AG08396 (cell line): ENCODE measurements at places on chromosomes 2 and 18.

DNA sequence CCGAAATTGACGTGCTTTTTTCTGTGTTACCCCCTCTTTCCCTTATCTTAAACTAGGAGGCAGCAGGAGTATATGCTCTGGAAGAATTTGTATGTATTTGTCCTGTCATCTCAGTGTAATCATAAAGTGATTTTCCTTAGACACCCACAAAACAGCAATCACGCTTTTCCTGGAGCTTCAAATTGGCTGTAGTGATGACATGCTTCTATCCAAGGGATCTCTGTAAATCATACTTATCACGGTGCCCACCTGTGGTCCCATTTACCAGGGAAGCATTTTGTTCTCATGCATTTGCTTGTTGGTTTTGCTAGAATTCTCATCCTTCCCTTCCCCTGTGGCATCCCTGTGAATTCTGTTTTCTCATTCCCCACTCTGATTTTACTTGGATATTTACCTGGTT lies 220.8 kb upstream of the THUMPD2 start:
- DNase-seq, result no peak

GRCh38 chr2:31429759-31430438 lies 15.4 kb upstream of the XDH start:
- DNase-seq, result no peak

DNA sequence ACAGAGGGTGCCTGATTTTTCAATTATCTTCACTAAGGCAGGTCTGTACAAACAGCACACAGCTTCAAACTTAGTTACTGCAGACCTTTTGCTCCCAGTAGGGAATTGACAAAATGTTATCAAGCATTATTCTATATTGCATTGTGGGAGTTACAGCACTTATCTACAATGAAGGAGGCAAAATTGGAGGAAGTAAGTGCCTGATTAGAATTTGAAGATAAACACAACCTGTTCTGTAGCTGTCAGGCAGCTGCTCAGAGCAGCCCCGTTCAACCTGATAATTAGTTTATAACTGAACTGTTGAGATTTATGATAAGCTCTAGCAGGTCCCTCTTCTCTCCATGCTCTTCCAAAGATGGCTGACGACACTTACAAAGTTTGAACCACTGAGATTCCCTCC lies 364.4 kb upstream of the CYRIA start:
- DNase-seq, result no peak

- no peak for DNase-seq
Measured at GRCh38 chr2:43438342-43438741, 157.5 kb downstream of the THADA start.

DNA sequence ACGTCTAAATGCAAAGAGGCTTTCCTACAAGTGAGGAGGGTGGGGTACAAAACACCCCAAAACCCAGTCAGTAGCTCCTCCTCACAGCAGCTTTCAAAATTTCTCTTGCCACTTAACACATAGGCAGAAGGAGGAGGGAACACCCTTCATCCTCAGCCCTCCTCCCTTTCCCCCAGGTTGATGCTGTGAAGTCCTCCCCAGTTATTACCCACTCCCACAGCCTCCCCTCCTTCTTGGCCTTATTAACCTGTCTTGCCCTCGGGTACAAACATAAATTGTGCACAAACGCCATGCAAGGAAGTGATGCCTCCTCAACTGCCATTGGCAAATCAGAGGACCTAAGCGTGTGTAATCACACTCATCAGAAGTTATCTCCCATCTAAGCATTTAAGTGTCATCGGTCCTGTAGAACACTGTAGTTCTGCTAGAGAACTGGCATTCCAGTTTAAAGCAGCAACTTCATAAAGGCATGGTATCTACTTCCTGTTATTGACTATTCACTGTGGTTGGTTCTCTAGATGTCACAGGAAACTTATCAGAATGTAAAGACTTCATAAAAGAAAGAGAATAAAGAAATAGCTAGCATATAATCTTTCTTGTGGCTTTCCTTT lies at the start of gene DSC1:
DSC1 (minus strand) TSS at position 32 of the 611 bp plus-strand sequence. CDS start 262 bp downstream, outside the sequence.
- no peak for DNase-seq

DNA sequence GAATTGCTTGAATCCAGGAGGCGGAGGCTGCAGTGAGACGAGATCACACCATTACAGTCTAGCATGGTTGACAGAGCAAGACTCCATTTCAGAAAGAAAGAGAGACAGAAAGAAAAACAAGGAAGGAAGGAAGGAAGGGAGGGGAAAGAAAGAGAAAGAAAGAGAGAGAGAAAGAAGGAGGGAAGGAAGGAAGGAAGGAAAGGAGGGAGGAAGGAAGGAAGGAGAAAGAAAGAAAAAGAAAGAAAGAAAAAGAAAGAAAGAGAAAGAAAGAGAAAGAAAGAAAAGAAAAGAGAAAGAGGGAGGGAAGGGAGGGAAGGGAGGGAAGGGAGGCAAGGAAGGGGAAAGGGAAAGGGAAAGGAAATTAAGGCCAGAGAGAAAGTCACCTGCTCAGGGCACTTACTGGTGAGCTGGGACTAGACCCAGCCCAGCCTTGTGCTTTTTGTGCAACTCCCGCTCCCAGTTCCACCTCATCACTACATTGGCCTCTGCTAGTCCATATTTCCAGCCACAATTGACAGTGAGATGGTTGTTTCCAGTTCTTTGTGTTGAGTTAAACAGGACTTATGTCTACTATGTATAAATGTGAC lies 35.7 kb downstream of the MOGAT1 start:
- DNase-seq, result no peak

- no peak for DNase-seq
Measured at GRCh38 chr2:192437653-192438052, 242.9 kb upstream of the TMEFF2 start.

DNA sequence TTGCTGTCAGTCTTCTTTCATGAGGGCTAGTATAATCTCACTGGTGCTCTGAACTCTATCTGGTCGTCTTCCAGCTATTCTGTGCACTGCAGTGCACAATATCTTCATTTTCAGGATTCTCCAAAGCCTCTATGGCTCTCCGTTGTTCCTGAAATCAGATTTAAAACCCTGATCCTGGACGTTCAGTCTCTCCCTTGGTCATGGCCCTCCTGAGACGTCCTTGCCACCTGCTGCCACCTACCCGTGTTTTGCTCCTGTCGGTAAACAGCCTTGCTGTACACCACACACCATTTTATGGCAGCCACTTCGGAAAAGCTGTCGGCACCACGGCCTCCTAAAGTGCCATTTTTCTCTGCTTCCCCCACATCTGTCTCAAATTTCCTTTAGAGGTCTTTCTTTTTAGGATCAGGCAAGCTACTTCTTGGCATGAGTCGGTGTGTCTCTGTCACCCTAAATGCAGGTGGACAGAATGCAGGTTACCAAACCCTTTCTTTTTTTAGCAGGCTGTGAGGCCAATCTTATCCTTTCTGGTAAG lies 170.0 kb downstream of the HRH4 start:
- DNase-seq, result no peak

GRCh38 chr2:209560911-209561310 lies 137.1 kb downstream of the MAP2 start:
- DNase-seq, result no peak

- DNase-seq, result peak; percentile 30
Measured at GRCh38 chr2:86078774-86079545, 26.7 kb downstream of the POLR1A start.

DNA sequence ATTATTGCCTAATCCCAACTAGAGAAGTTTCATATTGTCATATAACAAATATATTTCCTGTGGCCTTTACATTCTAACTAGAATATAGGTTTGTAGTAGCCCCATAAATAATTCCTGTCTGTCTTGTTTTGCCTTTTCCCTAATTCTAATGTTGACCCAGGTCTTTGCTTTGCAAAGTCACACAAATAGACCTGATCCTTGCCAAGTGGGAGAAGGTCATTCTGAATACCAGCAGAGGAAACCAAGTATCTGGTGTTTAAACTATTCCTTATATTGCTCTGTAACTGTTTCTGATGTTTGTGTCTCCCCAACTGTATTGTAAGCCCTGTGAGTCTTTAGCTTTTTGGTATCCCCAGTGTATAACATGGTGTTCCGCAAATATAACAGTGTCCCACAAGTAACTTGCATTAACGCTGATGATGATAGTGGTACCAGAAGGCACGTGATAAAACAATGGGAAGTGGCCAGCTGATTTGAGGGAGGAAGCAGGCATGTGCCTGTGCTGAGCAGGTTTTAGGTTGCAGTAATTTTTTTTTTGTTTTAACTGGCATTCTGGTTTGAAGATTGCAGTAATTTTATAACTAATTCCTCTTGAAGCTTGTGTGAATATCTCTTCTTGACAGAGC lies 11.1 kb downstream of the HADHB start:
- DNase-seq, result no peak

- no peak for DNase-seq
Measured at GRCh38 chr2:81858998-81859397, 1554.4 kb upstream of the LRRTM1 start.

- no peak for DNase-seq
Measured at GRCh38 chr18:51852681-51853080, 487.3 kb upstream of the DCC start.

DNA sequence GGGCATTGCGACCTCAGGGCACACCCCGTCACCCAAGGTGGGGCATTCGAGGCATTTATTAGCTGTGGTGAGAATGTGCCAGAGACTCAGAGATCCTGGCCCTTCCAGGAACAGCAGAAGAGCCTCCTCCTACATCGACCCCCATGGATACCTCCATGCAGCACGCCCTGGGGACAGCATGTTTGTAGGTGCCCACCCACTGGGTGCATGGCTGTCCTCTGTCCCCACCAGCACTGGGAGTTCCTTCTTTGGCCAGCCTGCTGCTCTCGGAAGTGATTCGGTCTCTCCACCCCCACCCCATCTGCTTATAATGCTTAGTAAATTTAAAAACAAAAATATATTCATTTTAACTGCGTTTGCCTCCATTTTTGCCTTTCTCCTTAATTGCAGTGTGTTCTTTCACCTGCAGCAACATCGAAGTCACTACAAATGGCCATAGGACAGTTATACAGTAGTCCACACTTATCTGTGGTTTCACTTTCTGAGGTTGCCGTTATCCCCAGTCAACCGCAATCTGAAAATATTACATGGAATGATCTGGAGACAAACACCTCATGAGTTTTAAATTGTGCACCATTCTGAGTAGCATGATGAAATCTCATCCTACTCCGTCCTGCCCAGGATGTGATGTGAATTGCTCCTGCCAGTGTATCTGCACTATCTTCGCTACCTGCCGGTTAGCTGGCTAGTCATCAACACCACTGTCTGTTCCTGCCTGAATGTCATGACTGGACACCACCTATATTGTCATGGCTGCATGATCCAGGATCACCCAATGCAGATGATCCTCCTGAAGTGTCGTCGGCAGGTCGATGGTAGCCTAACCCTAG lies 29.6 kb upstream of the ZCCHC2 start:
- DNase-seq, result no peak

DNA sequence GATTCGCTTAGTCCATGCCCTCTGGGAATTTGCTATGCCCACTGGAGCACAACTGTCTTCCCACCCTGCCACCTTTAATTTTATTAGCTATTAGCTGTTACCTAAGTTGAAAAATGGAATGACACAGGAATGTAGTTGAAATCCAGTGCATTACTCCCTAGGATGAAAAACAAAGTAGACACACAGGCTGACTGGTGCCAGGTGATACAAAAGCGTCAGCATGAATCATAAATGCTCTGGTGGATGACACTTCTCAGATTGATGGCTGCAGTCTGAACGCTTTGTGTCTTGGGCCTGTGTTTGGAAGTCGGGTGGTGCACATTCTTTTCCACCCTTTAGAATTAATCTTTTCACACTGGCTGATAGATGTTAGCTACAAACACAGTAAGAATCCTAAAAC lies 802.0 kb downstream of the DCC start:
- DNase-seq, result no peak
